ENCODE measurements at places on chromosomes 2 and 18.

GRCh38 chr2:172299741-172300140 lies 127.6 kb upstream of the ITGA6 start:
- no peak for DNase-seq

- no peak for DNase-seq
Observed at GRCh38 chr2:233044974-233045605, 12.6 kb downstream of the NEU2 start.

- DNase-seq, result no peak
Observed at GRCh38 chr2:24076849-24077534, 866 bp upstream of the SF3B6 start.

DNA sequence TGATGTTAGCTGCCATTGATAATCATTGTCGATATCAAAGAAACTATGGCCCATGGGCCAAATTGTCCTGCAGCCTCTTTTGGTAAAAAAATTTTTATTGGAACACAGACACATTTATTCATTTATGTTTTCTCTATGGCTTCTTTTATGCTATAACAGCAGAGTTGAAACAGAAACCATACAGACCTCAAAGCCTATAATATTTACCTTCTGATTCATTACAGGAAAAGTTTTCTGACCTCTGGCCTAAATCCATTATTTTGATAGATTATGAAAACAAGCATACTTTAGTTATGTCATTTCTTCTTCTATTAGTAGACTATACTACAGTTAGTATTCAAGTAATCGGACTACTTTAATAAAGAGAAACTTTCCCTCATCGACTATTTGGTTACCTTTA lies 349.7 kb upstream of the GALNT5 start:
- no peak for DNase-seq

- DNase-seq, result no peak
Observed at GRCh38 chr2:37389989-37390765, 45.7 kb downstream of the QPCT start.

Data from SK-N-MC (cell line).